ENCODE measurements at places on chromosomes 11 and 22.

DNA sequence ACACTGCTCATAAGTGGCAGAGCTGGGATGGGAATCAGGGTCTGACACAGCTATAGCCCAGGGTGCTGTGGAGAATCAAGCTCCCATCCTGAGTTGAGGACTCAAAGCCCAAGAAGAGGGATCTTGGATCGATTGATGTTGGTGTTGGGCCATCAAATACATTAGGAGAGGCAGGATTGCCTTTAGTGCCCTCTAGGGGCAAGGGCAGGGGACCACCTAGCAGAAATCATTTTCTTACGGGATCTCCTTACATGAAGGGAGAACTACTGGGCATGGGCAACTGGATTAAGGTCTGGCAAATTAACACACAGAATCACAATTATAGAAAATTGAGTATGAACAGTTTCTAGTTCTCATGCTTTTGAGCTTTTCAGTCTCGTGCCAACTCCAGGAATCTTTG is 24.9 kb upstream of the EMSY start:
- DNase-seq = no peak

GRCh38 chr22:49979587-49980264 is 19.2 kb downstream of the PIM3 start:
- no peak for DNase-seq

DNA sequence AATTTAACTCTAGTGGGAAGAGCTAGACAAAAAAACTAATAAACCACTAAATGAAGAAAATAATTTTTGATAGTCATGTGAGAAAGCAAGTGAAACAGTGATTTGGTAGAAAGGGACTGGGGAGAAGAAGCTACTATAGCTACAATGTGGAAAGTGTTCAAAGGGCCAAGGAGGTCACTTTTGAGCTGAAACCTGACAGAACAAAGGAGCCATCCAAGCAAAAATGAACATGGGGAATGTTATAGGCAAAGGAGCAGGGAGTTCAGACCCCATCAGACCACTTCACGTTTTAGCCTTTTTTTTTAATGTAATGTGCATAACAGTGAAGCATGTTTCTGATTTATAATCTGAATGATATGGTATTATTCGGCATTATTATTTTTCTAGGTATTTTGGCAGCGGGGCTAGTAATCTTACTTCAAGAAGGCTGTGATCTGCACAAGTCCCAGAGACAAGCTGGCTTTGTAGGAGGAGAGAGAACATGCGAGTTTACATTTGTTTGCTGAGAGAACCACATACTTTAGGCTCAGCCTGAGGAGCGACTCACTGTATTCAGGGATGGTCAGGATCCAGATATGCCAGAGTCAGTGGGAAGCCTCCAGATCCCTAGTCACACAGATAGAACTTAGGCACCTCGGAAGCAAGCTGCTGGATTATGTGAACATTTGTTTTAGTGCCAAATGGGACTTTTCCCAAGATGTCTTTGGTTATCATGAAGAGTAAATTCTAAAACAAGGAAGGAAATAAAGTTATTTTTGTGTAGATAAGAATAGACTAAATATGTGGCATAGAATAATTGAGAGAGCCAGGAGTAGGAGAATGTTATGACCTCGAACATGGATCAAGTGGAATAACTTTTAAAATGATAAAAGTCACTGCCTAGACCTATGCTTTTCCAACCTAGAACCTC is 118.6 kb downstream of the TRIM44 start:
- DNase-seq = no peak

- DNase-seq = no peak
Observed at GRCh38 chr11:125075900-125076317, 12.8 kb downstream of the SLC37A2 start.

DNA sequence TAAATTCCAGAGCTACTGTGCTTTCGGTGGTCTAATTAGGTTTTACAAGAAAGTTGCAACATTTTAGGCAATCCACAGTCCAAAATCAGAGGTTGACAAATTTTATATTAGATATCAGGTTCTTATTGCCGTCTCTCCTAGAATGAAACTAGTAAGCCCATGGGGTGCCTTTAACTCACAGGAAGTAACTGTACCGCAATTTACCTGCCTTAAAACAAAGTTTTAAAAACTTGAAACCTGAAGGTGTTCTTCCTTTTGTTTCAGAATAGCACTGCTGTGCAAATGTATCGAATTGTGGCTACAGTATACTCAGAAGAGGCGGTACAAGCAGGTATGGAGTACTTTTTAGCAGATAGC is 77.2 kb downstream of the PISD start:
- peak; percentile 15 for DNase-seq

DNA sequence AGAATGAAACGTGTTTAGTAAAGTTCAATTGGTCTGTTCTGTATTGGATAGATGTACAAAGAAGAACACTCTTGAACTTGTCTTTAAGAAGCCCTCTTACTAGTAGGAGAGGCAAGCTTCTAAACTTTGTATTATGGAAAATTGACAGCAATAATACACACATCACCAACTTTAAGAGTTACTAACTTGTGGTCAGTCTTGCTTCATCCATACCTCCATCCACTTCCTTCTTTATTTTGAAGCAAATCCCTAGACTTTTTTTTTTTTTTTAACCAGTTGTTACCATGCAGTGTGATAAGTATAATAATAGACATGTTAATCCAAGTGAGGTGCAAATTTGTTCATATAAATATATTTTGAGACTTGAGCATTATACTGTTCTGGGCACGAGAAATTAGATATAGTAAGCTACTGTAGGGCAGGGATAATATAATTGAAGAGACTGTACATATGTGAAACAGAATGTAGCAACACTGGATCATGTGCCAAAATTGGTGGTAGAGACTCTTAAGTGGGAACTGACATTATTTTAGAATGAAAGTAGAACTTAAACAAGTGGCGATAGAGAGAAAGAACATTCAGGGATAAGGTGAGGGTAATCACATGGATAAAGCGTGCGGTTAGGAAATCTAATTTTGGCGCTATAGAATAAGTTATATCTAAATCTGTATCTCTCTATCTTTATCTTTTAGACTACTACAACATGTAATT is 6.5 kb downstream of the FAR1 start:
- DNase-seq = no peak

DNA sequence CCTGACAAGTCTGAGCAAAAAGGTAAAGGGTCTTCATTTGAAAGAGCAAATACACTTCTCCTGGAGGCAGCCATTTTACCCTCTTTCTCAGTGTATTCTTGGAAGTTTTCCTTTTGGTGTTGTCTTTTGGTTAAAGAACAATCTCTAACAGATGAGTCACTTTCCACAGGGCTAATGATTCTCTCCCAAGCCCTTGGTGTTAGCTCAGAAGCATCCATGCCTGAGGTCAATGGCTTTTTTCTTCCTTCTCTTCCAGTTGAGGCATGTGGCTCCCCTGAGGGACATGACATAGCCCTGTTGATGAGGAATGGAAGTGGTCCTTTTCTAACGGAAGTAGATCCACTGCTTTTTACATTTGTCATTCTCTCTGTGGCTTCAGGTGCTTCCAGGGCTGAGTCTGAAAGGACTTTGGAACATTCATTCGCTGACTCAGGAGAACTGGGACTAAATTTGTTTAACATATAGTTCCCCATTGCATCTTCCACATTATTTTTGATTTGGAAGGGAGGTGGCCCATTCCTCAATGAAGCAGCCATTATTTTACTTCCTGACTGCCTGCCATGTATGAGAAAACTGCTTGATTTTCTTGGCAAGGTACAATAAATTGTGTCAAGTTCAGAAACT is 13.8 kb upstream of the POGLUT3 start:
- no peak for DNase-seq

GRCh38 chr11:48020092-48020755 is 39.9 kb downstream of the PTPRJ start:
- DNase-seq = peak; percentile 70

GRCh38 chr11:69035946-69036340 is 12.8 kb upstream of the TPCN2 start:
- no peak for DNase-seq

DNA sequence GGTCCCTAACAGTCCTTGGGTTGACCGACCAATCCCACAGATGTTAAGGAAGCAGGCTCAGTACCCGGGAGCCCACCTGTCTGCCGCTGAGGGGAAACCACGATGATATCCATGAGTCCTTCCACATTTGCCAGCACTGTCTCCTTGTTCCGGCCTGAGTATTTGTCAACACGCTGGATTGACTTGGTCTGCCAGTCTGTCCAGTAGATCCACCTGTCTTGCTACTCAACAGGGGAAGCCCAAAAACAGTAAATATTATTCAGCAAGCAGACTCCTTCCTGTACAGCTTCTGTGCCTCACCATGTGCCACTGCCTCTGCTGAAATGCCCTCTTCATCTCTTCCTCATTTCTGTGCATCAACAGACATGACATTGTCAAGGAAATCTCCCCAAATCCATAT is 22.8 kb upstream of the CKAP5 start:
- DNase-seq = no peak

DNA sequence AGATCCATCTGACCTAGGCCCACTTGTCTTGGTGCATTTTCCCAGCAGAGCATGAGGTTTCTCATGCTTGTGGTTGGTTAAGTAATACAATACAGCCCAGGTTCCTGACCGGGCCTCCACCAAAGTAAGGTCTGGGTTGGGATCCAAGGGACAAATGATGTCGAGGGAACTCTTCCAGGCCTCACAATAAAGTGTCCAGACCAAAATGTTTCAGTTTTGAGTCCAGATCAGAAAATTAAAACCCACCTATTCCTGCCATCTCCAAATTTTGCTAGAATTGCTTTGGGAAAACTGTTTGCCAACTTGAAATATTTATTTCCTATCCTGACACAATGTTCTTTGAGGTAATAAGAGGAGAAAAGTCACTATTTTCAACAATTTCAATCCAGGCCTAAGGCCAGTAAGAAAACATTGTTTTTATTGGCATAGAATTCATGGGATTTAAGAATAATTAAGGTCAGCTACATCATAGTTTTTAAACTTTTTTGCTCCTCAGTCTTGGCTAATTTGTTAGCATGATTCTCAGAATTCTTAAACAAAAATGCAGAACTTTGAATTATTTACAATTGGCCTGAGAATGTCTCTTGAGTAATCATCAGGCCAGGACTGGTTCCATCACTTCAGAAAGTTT is 51.4 kb downstream of the ME3 start:
- DNase-seq = no peak

GRCh38 chr11:120289426-120289825 is 35.7 kb upstream of the TLCD5 start:
- DNase-seq = no peak

DNA sequence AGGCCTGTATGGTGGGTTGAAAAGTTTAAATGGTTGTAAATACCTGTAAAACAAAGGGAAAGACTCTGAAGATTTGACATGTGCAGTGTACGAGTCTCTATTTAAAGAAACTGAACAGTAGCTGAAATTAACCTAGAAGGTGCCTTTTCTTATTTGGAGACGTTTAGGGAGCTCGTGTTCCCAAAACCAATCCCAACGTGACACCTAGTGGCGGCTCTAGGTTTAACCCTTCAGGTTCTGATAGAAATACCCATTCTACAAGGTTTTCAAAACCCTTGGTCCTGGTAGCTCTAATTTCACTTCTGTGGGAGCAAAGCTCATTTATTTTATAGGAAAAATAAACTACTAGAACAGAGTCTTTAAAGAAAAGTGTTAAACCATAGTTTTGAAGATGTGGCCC is 258.3 kb downstream of the LRRC4C start:
- DNase-seq = no peak

GRCh38 chr11:117481036-117481435 is 153.4 kb downstream of the CEP164 start:
- DNase-seq = no peak

DNA sequence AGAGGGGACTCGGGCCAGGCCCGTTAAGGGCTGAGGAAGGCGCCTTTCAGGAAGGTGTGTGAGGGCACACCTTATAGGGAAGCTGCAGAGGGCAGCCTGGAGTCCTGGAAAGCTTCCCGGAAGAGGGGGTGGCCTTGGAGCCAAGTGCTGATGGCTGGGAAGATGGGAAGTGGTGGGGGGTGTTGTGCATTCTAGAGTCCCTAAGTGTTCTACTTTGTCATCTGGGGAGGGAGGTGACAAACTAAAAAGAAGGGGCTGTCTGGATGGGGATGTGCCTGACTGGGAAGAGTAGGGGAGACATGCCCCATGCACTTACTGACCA is 6.8 kb downstream of the ZDHHC8 start:
- DNase-seq = no peak

- no peak for DNase-seq
Observed at GRCh38 chr11:121556937-121557336, 104.2 kb upstream of the SORL1-AS1 start.

GRCh38 chr11:921921-922678 is 3.6 kb upstream of the AP2A2 start:
- DNase-seq = no peak

All from CD4-positive, alpha-beta T cell treated with Interleukin-15 for 4 hours (primary cell).